ENCODE measurements at places on chromosomes 7 and 10.

GRCh38 chr7:158355456-158356065 is 232.1 kb downstream of the PTPRN2 start:
- DNase-seq = peak; percentile 54

DNA sequence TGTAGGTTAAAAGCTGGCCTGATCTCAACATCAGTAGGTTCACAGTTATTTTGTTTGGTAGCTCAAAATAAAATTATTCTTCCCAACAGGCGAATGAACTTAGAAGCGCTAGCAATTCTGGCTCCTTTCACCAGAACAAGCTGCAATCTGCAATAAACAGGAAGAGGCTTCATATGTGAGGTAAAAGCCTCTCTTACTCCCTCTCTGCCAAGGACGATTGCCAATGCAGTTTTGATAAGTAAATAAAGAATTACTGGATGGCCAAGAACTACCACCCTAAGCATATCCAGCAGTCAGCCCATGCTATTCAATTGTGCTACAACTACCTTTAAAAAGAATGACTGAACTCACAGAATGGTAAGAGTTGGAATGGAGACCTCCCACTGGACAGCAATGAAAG is 150.0 kb upstream of the LAMB4 start:
- peak; percentile 64 for DNase-seq

GRCh38 chr7:33757563-33758165 is 147.7 kb upstream of the BMPER start:
- peak; percentile 46 for DNase-seq

DNA sequence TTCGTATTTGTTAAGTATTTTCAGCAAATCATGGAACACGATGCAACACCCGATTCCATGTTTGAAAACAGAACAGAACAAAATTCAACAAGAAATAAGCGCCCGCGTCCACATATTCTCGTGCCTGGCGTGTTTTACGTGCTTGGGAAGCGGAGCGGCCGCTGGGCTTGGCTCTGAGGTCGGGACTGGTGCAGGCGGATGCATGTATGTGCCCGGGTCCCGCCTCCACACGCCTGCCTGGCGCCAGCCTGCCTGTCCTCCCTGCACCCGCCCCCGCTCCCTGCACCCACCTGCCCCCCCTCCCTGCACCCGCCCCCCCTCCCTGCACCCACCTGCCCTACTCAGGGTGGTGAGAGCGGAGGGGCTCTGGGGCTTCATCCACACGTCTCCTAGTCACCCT is 454.5 kb downstream of the DNAJB6 start:
- no peak for DNase-seq

Measured in NCI-H69 (cell line).